Stimulated activated CD8-positive, alpha-beta memory T cell treated with anti-CD3 and anti-CD28 coated beads, Interleukin-4, amount 100 ng/mL, for 1 hour (primary cell): ENCODE measurements at places on chromosomes 2 and 18.

GRCh38 chr18:49856496-49856895 lies 43.2 kb upstream of the ACAA2 start:
- no peak for DNase-seq

GRCh38 chr2:121409388-121409787 lies 121.3 kb upstream of the RNU4ATAC start:
- DNase-seq: no peak

- DNase-seq: no peak
Measured at GRCh38 chr2:36702781-36703180, 6.3 kb downstream of the VIT start.

GRCh38 chr2:203412546-203413331 lies 84.5 kb downstream of the ABI2 start:
- DNase-seq: no peak

DNA sequence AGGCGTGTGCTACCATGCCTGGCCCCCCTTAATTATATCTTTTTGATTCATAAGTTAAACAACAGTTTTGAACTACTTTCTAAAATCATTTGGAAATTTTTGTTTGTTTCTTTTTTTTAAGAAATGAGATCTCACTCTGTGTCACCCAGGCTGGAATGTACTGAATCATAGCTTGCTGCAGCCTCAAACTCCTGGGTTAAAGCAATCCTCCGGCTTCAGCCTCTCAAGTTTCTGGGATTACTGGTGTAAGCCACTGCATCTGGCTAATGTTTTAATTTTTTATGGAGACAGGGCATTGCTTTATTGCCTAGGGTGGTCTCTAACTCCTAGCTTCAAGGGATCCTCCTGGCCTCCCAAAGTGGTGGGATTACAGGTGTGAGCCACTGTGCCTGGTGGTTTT lies 71.5 kb downstream of the BABAM2 start:
- no peak for DNase-seq

GRCh38 chr2:56313500-56313921 lies 129.7 kb downstream of the CCDC85A start:
- DNase-seq: no peak

DNA sequence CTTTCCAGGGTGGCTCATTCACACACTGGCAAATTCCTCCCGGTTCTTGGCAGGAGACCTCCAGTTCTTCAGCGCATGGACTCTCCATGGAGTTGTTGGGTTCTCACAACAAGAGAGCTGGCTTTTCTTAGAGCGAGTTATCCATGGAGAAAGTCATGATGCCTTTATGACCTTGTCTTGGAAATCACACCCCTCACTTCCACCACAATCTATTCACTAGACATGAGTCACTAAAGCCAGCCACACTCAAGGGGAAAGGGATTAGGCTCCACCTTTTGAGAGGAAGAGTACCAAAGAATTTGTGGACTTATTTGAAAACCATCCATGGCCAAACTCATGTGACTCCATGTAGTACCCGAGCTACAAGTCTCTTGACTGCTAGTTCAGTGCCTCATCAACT lies 160.5 kb downstream of the SETBP1 start:
- no peak for DNase-seq

DNA sequence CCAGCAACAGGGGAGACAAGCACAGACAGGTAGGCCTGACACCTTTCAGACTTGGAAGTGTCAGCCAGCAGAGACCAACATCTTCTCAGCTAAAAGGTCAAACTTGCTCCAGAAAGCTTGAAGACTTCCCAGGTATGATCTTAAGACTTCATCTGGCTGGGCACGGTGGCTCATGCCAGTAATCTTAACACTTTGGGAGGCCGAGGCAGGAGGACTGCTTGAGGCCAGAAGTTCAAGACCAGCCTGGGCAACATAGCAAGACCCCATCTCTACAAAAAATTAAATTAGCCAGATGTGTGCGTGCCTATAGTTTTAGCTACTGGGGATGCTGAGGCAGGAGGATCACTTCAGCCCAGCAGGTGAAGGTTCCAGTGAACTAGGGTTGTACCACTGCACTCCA lies 39.0 kb upstream of the SPRED2 start:
- no peak for DNase-seq

GRCh38 chr2:160228141-160228917 lies 28.3 kb upstream of the ITGB6 start:
- DNase-seq: no peak

DNA sequence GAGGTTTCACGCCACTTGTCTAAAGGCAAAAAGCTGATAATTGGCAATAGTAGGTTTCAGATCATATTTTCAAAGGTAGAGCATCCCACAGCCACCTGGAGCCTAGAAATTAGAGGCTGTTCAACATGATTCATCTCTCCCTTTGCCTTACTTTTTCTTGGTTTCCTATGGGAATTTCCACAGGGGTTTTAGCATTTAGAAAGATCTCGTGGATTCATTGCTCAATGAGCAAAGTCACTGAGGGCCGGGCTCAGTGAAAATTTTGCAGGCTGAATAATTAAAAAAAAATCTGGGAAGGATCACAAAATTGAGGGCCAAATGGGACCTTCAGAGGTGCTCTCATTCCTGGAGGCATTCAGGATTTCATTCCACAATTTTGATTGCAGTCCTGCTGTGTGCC lies 137.1 kb downstream of the VAPA start:
- no peak for DNase-seq

DNA sequence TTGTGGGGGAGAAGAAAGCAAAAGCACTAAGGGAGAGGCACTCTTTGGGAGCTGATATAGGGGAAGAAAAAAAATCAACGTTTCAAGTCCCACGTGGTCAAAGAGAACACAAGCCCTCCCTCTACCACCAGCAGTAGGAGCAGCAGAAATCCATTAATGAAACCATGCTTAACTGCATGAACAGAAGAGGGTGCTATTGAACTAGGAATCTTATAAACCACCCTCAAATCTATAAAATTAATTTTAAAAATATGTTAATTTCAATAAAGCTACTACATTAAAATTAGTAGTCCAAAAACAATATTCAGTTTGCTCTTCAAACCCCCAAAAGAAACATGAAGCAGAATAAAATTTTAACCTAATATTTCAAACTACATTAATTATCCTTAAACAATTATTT lies 147.8 kb downstream of the TMEM18 start:
- no peak for DNase-seq

- DNase-seq: no peak
Measured at GRCh38 chr2:85886590-85886989, 2.2 kb downstream of the ST3GAL5 start.

- DNase-seq: no peak
Measured at GRCh38 chr2:38560092-38560491, 42.6 kb downstream of the HNRNPLL start.

DNA sequence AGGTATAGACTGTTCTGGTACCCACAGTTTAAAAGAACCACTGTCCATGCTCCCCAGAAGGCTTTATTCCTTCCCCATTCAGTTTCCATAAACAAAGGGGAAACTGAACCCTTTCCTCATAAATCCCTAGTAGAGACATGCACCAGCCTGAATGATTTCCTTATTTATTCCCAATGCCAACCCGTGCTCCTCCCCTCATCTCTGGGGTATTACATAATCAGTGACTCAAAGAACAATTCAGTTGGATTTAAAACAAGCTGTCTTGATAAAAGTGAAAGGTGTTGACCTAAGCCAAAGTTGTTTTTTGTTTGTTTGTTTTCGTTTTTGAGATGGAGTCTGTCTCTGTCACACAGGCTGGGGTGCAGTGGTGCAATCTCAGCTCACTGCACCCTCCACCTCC lies 418.5 kb upstream of the CNTNAP5 start:
- no peak for DNase-seq

DNA sequence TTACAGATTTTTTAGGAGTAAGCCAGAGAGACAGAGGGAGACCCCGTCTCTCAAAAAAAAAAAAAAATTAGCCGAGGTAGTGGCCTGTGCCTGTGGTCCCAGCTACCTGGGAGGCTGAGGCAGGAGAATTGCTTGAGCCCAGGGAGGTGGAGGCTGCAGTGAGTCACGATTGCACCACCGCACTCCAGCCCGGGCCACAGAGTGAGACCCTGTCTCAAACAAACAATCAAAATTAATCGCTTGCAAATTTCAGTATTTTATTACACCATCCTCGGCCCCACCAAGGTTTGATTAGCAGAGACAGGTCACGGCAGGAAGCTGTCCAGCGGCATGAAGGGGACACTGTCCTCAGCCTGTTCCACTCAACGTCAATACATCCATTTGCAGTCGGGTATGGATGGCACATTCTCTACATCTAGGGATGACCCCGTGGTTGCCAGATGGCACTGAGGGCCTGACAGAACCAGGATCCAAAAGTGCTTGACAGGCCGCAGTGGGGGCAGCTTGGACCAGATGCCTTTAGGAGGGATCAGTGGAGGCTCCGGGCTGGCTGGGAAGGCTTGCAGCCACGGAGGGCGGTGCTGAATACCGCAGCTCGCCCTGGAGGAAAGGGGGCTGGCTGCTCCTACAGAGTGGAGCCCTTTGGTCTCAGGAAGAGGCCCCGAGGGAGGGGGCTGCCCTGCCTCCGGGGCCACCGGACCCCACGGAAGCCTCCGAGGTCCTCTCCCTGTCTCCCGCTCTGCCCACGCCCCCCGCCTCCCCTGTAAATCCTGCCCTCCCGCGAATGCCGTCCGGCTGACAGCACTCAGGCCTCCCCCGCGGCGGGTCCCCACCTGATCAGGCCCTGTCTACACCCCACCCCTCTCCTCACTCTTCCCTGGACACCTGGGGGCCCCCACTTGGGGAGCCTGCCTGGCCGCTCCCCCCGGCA lies 13.1 kb downstream of the ASPRV1 start:
- DNase-seq: no peak

DNA sequence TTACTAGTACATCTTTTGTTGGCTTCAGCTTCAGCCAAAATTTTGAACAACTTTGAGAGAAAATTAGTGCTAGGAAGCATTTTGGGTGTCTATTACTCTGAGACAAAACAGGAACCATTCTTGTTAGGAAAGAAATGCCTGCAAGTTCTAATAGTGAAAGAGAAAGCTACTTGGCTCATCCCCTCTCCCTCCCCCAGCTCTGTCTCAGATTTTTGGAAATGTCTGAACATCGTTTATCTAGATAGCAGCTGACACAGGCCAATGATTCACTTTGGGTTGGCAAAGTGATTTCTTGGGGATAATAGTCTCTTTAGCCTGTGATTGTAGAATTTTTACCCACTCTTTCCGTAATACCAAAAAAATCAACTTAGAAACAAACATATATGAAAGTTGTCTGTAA lies 42.3 kb upstream of the PTPRM start:
- DNase-seq: no peak

DNA sequence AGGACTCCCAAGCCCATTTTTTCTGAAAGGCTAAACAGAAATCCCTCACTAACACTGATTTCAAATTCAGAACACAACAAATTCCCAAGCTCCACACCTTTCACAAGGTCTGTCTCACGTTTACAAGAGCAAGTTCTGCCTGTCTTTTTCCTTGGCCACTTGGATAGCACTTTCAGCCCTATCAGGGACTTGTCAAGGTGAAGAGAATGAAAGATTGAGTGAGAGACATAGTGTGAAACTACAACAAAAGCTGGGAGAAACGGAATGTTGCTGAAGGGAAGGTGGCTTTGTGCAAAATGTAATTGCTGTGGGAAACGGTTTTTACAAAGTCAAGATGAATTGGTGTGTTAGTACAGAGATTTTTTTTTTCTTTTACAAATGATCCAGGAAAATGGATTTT lies 89.4 kb upstream of the GATA6 start:
- DNase-seq: no peak

GRCh38 chr2:29834036-29834540 lies 87.3 kb downstream of the ALK start:
- no peak for DNase-seq

- DNase-seq: no peak
Measured at GRCh38 chr18:64202210-64202836, 53.4 kb upstream of the LINC00305 start.

- no peak for DNase-seq
Measured at GRCh38 chr18:75339936-75340605, 87.4 kb downstream of the SMIM21 start.

GRCh38 chr2:26985807-26986206 lies 15.4 kb downstream of the MAPRE3 start:
- no peak for DNase-seq

- no peak for DNase-seq
Measured at GRCh38 chr2:27223416-27223815, 6.2 kb downstream of the CAD start.

- DNase-seq: no peak
Measured at GRCh38 chr18:13393338-13393737, 174.8 kb downstream of the LDLRAD4 start.

- no peak for DNase-seq
Measured at GRCh38 chr18:51523671-51524070, 326.2 kb upstream of the MEX3C start.

- no peak for DNase-seq
Measured at GRCh38 chr18:32754508-32755263, 18.1 kb downstream of the KLHL14 start.

DNA sequence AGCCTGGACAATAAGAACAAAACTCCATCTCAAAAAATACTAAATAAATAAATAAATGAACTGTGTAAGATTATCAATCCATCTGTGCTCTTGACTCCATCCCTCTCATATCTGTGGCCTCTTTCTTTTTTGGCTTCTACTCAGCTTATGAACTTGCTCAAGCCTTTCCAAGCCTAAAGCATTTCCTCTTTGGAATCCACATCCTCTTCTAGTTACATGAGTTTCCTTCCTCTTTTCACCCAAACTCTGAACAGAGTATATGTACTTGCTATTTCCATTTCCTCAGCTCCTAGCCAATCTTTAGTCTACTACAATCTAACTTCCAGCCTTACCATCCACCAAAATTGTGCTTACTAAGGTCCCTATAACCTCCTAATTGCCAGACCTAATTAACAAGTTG lies 2.5 kb upstream of the DNAJC10 start:
- no peak for DNase-seq

- DNase-seq: no peak
Measured at GRCh38 chr2:224793946-224794345, 77.8 kb upstream of the CCDC195 start.

GRCh38 chr2:163373496-163373895 lies 362.3 kb downstream of the FIGN start:
- DNase-seq: no peak

DNA sequence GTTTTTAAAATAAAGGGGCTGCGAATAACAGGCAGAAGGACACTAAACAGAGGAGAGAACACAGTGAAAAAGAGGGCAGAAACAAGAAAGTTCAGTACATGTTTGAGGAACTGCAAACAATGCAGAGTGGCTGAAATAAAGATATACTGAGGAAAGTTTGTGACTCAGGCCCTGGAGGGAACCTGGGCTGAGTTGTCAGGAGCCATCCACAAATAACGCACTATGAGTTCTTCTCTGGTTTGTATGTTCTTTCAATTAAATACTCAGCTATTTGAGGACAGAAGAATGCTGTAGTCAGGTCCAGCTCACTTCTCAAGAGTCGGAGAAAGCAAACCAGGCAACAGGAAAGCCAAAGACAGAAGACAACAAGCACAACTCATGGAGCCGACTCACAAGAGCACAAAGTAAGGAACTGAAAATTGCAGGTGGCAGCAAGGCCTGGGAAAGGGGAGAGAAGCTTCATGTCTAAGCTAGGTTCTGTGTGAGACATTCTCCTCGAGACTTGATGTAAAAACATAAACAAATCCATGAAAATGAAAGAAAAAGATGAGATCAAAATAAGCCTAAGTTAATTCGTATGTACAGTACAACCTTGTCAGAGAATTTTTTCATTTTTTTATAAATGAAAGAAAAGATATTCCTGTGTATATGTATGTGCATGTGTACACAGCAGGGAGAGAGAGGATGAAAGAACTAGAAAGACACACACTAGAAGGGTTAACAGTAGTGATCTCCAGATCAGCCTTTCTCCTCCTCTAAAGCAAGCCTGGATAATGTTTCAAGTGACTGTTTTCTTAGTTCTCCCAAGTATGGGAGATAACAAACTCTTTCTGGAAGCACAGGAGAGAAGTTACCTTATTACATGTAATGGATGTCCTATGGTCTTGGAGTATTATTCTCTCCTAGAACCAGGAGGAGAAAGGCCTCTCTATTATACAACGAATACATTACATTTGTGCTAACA lies 41.5 kb downstream of the CHN1 start:
- DNase-seq: no peak
